Immature natural killer cell (primary cell): ENCODE measurements at places on chromosomes 3 and 15.

DNA sequence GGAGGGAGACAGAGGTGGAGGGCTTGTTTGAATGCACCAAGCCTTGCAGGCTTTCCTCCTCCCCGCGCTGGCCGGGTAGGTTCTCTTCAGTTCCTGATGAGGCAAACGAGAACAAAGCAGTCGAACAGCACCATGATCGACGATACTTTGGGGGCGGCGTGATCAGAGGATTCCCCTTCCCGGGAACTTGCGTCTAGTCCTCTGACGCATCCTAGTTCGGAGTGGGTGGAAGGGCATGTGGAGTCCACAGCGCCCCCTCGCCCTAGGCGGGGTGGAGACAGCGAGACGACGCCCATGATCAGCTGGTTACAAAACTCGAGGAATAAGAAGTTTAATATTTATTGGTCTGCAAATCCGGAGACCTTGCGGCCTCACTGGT lies 452 bp upstream of the SV2B start:
- DNase-seq, result no peak

DNA sequence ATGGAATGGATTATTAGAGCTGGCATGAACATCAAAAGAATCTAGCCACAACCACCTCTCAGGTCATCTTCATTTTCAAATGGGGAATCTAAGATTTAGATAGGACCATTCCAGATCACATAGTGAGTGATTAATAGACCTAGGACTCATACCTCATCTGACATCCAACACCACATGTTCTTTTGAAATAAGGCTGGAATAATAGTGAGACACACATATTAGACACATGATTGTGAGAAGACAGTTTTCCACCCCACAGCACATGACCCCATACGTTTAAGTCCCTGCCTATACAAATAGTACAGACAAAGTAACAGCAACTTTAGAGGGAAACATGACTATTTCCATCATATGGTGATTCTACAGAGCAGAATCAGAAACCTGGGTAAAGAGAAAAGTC lies 344.7 kb upstream of the TPRG1 start:
- DNase-seq, result no peak

DNA sequence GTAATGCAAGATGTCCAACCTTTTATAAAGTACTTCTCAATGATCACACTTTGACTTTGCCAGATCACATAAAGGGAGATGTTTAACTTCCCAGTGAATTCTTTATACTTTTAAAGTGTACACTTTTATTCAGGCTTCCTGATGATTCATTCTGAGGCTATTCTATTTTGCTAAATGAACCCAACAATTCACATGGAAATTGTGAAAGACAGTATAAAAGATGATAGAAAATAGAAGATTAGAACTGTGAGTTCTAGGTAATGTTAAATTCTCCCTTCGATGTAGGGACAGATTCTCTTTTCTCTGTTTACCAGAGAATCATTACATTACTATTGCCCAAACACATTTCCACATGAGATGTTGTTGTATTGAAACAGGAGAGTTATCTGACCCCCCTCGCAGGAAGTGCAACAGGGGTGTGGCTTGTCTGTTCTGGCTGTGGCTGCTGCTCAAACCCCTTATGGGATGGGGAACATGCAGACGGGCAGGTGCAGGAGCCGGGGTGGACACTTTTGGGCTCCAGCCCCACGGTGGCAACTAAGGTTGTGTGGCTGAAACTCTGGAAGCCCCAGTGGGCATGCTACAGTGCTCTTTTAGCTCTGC lies 131.3 kb upstream of the LRTM1 start:
- DNase-seq, result no peak

DNA sequence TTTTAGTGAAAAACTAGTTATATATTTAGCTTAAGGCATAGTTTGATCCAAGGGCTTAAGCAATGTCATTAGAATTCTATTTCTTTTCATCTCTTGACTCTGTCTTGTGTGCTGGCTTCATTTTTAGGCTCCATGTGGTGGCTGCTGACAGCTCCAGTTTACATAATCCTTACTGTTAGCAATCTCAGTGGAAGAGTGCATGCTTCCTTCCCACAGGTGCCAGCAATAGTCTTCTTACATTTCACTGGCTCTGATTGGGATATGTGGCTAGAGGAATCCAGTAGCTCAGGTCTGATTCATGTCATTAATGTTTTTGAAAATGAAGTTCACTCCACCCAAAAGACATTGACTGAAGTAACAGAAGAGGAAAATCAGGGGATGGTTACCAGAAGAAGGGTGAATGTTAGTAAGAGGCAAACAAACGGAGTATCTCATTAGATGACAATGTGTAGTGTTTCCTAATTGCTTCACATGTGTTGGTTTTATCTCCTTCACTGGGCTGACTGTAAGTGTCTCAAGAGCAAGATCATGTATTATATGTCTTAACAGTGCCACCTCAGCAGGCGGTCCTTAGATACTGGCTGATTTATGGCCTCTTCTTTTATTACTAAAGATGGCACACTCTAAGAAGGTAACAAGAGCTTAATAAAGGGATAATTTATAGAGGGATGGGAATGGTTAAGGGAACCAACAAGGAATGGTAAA lies 25.6 kb upstream of the TCF12 start:
- no peak for DNase-seq

- DNase-seq, result no peak
Observed at GRCh38 chr3:177641206-177641605, 443.9 kb upstream of the TBL1XR1 start.

- no peak for DNase-seq
Observed at GRCh38 chr3:38260474-38260873, 5.1 kb upstream of the SLC22A13 start.

GRCh38 chr3:160746976-160747375 lies 9.1 kb upstream of the PPM1L start:
- no peak for DNase-seq

DNA sequence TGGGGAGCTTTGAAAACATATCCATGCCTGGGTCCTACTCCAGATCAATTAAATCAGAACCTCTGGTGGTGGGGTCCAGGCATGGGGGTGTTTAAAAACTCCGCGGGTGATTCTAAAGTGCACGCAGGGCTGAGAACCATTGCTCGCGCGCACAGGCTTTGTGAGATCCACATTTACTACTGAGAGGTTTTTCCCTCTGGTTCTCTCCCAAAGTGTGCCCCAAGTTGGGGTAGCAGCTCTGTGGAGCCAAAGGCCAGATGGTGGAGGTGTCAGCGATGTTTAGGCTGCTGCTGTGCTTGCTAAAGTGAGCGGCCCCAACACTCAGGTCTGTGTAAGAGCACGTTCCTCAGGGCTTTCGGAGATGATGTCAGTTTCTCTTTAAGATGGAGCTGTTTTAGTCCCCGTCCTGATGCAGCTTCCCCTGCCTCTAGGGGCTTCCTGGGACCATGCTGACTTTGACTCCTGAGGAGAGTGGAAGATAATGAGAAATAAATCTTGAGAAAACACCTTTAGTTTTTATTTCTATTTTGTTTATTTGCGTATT lies 13.4 kb upstream of the MAGEF1 start:
- DNase-seq, result no peak

DNA sequence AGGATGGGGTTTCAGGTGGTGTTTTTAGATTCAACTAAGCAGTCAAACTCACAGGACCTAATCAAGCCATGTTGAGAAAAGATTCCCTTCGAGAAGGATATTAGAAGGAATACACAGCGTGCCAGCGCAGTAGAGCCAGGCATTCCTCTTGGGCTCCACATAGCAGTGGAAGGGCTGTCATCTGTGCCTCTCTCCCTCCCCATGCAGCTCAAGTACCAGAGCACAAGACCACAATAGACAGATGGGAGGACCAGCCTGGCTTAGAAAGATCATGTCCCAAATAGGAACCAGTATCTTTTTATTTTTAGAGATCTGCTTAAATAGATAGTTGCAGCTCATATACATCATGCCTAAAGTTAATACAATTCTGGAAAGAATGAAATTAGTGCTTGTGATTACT lies 37.9 kb downstream of the LMLN start:
- no peak for DNase-seq

GRCh38 chr3:52240059-52240885 lies 1.3 kb upstream of the TWF2 start:
- DNase-seq, result no peak

GRCh38 chr3:72655131-72655551 lies 193.1 kb downstream of the SHQ1 start:
- DNase-seq, result no peak

GRCh38 chr3:188746291-188746783 lies 425.4 kb upstream of the TPRG1 start:
- DNase-seq, result no peak

- DNase-seq, result no peak
Observed at GRCh38 chr3:12369029-12369428, 80.2 kb downstream of the PPARG start.

DNA sequence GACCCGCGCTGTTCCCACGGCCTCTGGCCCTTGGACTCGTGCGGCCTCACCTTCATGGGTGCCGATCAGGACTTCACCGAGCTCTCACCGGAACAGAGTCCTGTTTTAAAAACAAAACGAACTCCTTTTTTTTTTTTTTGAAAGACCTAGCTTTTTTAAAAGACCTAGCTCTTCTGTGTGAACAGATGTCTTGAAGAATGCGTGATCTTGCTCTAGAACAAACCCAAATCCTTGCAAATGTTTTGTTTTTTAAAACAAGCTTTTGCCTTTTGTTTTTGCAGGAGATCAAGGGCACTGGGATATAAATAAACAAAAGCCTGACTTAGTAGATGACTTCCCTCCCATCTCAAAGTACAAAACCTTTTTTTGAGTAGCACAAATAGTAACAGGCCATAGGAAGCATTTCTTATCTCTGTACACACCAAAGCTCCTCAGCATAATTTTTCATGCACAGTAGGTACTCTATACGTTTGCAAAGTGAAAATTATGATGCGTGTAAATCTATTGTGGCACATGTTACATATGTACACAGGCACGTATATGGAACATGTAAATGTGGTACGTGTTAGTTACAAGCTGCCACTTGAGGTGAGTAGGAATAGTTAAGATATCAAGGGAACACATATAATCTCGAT lies 1.1 kb upstream of the MSL2 start:
- DNase-seq, result no peak

DNA sequence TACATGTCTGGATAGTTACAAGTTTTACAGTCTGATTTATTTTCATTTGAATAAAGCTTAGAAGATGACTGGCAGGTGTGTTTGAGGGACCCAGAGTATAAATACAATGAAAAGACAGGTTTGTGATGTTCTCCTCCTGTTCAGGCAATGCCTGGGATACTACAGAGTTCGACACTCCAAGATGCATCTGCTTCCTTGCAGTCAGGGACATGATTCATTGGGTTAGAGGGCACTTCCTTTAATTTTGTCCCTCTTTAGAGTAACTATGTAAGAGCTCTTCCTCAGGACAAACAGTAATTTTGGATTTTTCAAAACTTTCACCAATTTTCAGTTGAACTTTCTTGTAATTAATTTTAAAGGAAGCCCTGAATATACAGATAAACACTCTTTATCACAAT lies 102.0 kb downstream of the LMLN start:
- no peak for DNase-seq

DNA sequence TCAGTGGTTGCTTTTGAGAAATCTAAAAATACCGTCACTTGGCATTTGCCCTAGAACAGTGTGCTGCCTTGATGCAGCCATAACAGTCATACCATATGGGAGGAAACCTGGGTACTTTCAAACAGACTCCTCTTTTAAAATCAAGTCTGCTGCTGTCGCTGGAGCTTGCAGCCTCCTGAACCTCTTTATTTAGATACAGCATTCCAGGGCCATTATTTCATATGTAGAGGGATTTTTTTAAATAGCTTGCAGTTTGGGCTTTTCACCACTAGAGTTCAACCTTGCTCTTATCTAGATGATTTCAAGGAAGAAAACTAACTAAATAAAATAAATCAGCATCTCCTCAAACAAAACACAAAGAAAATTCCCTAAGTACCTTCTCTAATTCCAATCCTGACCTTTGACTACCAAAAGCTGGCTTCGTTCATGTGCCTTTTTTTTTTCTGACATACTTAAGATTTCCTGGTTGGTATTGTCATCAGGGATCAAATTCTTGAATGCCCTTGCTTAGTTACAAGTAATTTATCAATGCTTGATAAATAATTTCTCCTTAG lies 111.6 kb downstream of the KBTBD8 start:
- no peak for DNase-seq

DNA sequence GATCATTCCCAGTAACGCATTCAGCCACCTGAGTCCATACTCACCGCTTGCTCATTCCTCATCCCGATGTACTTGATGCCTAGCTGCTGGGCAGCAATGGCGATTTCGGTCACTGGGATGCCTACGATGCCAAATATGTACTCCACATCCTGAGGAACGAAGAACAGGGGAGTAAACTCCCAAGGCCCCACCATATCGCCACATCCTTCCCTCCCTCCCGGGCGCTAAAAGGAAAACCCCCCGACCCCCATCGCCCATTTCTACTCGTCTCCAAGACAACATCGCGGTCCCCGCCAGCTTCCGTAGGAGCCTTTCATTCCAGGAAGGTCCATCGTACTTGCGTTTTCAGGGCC lies 347 bp downstream of the HACL1 start:
- DNase-seq, result no peak

DNA sequence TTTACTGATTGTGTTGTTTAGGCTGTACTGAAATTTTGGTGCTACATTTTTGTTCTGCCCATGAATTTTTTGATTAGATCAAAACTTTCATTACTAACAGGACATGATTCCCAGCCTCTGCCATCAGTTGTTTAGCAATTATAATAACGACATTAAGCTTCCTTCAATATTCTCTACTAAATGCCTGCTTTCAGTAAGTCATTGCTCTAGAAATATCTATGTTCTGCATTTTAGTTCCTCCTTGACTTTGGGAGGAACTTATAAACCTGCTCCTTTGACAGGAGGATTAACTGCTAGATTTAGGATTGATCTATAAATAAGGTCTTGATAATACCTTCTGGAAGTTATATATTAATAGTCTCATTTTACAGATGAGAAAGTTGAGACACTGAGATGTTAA lies 269.1 kb downstream of the RAP2B start:
- DNase-seq, result no peak

DNA sequence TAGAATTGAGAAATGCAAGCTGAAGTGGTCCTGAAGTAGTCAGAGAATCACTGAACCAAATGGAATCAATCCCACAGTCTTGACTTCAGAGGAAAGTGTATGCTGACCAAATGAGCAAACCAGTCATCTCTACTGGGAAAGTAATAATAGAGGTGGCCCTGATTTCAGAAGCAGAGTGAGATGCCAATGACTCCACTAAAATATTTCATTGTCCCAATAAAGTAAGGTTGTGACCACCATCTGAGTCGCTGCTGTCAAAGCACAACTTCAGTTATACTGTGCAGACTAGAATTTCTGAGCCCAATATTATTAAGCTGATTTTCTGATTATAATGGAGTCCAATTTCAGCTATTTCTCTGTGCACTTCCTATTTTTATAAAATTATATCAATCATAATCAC lies 334.4 kb upstream of the THBS1 start:
- no peak for DNase-seq

DNA sequence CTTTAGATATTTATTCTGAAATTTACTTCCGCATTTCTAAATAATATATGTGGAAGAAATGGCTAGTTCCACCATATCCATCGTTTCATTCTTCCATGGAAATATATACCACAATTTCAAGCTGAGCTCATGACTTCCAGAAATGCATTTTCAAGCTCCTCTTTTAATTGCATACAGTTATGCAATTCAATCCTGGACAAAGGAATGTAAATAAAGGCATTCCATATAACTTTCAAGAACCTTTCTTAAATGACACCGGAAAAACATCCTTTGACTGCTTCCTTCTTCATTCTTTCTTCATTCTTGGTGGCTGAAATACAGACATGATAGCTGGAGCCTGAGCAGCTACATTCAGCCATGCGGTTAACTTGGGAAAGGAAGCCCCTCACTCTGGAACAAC lies 185.2 kb upstream of the GADL1 start:
- DNase-seq, result no peak

GRCh38 chr3:3551981-3552380 lies 247.2 kb upstream of the LRRN1 start:
- DNase-seq, result no peak
